NCI-H187 treated with DMSO at 0.1 percent for 48 hours (cell line): ENCODE measurements at places on chromosomes 2 and 18.

DNA sequence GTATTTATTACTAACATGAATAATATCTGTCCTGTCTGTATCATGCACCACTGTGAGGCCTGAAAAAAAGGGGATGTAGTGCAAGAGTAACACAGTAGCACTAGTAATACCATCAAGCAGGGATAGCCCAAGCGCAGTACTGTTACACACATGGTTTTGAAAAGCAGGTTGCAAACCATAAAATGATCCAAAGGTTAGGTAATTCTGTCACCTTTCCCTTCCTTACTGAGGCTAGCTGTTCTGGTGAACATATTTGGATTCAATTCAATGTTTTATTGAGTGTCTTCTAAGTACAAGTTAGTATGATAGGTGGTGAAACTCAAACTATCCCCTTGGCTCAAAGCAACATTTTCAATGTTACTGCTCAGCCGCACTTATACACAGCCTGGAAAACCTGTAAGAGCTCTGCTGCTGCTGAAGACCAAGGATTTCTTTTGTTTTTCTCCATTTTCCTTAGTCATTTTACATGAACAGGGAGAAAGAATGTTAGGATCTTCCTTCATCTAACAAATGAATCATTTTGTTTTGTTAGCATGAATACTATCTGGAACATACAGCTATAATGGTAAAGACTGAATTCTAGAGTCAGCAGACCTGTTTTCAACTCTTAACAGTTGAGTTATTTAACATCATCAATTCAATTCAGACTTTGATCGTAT lies 102.5 kb upstream of the ITPRID2 start:
- no peak for DNase-seq

- DNase-seq: no peak
Measured at GRCh38 chr2:54561010-54561409, 104.9 kb downstream of the SPTBN1 start.

GRCh38 chr2:225104321-225104720 lies 62.1 kb upstream of the DOCK10 start:
- no peak for DNase-seq

GRCh38 chr18:23077493-23078256 lies 57.6 kb upstream of the CABLES1 start:
- no peak for DNase-seq

- DNase-seq: no peak
Measured at GRCh38 chr2:207012461-207012860, 73.1 kb downstream of the CPO start.

GRCh38 chr2:241924909-241925250 lies 55.4 kb downstream of the RTP5 start:
- no peak for DNase-seq

DNA sequence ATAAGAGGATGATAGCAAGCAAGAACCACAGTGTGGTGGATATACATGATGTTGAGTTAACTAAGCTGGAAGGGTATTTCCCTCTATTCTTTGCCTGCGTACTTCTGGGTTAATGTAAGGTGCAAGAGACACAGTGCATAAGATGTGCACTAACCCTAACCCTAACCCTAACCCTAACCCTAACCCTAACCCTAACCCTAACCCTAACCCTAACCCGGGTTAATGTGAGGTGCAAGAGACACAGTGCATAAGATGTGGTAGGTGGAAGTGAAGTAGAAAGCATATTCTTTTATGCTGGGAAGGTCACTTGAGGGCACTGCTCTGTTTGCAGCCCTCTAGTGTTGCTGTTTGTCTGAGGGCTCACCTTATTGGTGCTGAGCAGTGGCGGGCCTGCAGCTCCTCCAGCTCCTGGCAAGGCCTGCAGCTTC lies 181.5 kb upstream of the ITGA4 start:
- DNase-seq: no peak

DNA sequence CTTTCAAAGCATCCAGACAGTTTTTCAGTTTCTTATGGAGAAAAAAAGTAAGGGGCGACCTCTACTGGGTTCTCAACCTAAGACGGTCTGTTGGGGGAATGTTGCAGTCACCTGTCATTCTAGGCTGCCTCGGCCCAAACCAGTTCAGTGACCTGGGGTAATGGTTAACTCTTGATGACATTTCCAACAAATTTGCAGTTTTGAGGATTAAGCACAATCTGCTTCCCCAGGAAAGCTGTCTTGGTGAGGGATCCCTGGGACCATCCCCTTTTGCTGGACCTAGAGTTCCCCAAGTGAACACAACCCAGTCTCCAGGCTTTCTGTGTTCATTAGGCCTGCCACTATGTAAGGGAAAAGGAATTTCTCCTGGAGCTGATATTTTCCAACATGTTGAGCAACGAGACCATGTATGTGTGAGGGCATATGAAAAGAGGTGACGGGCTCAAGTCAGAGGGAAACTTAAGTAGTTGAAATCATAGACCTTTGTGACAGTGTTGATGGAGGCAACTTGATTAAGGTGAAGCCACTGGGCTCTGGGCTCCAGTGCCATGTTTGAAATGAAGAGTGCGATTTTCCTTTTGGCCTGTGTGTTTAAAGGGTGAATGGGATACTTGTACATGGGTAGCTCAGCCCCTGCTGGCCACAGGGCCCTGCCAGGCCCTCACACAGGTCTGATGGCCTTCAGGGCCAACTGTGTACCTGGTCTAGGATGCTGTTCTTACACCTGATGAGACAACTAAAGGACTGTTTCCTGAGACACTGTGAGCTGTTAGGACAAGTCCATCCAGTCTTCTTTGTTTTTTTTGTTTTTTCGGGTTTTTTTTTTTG lies 27.0 kb downstream of the FOSL2 start:
- DNase-seq: no peak

- DNase-seq: no peak
Measured at GRCh38 chr2:241730671-241731293, 3.6 kb upstream of the D2HGDH start.

DNA sequence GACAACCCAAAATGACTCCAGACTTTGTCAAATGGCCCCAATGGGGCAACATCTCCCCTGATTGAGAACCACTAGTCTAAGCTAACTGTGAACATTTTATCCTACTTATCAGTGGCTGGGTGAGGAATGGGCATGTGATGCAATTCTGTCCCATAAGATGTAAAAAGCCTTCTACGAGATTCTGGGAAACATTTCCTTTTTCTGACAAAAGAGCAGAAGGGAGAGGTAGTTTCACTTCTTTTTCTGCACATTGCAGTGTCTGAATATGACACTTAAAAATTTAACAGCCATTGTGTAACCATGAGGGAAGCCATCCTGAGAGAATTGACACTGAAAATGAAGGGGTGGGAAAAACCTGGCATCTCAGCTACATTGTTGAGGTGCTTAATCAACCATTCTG lies 17.3 kb upstream of the MARCHF4 start:
- DNase-seq: no peak

DNA sequence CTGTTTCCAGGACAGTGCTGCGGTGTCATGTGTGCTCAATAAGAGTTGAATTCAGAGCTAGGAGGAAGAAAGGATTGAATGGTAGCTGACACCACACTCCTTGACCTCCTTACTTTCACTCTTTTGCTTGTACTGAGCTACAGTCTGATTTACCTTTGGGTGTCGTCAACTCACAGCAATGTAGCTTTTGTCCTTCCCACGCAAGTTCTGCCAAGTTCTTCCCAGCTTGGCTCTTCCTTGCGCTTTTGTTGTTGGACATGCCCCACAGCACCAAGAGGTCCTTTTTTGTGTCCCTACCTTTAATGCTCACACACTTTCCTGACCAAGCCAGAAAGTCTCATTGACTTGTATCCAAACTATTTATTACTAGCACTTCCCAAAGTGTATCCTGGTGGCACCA lies 38.3 kb upstream of the ITGB6 start:
- DNase-seq: no peak

GRCh38 chr2:201779901-201780673 lies 646 bp downstream of the ALS2 start:
- DNase-seq: no peak

DNA sequence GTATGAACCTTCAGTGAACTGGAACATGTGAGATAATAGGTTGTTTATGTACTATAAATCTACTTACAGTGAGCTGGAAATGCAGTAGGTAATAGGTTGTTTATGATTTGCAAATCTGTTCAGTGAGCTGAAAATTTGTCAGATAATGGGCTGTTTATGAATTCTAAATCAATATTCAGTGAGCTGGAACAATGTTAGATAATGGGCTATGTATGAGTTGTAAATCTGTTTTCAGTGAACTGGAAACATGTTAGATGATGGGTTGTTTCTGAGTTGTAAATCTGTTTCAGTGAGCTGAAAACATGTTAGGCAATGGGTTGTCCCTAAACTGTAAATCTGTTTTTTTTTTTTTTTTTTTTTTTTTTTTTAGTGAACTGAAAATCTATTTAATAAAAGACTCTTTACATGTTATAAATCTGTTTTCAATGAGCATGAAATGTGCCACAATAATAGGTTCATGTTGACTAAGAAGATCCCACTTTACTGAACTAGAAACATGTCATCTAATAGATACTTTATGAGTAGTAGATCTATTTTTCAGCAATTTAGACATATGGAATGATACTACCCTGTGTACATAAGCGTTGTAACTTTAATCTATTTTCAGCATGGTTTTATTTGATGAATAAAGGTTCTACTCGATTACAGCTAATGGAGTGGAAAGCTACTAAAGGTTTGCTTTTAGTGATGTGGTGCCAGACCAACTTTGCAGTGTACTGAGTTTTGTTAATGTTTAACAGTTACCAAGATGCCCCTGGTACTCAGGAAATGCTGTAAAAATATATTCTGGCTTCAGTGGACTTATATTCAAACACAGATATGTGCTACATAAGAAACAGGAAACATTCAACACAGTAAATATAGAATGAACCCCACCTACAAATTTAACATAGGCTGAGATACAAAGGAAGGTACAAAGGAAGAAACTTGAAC lies 1471.8 kb downstream of the LRP1B start:
- no peak for DNase-seq

- no peak for DNase-seq
Measured at GRCh38 chr18:3603421-3604234, 153.7 kb downstream of the TGIF1 start.

- DNase-seq: no peak
Measured at GRCh38 chr18:49769047-49769728, 44.1 kb downstream of the ACAA2 start.

DNA sequence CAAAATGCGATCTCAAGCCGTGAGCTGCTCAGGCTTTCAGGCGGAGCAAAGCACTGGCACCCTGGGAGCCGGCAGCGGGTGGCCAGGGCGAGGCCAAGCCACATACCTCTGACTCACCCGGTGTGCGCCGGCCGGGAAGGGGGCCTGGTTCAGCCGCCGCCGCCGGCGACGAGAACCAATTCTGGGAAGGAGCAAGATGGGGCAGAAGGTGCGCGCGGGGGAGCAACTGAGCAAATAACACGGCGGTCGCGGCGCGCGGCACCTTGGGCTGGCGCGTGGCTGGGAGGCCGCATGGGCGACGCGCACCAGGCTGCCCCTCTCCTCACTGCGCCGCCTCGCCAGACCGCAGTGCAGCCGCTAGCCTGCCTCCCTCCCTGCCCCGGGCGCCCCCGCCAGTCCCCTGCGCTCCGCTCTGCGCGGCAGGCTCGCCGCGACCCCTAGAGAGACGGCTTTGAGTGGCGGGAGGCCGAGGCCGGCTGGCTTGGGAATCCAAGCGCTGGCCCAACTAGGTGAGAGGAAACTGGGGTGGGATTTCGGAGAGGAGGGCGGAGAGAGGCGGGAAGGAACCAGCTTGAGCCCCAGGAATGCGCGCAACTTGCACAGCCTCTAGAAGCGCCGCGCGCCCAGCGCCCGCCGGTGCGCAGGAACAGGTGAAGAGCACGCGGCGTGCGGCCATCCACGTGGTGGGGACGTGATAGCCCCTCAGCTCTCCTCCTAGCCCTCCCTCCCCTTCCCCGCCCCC lies 3.2 kb downstream of the NRP2 start:
- DNase-seq: no peak

GRCh38 chr2:217223222-217223930 lies 363.5 kb upstream of the TNP1 start:
- no peak for DNase-seq

DNA sequence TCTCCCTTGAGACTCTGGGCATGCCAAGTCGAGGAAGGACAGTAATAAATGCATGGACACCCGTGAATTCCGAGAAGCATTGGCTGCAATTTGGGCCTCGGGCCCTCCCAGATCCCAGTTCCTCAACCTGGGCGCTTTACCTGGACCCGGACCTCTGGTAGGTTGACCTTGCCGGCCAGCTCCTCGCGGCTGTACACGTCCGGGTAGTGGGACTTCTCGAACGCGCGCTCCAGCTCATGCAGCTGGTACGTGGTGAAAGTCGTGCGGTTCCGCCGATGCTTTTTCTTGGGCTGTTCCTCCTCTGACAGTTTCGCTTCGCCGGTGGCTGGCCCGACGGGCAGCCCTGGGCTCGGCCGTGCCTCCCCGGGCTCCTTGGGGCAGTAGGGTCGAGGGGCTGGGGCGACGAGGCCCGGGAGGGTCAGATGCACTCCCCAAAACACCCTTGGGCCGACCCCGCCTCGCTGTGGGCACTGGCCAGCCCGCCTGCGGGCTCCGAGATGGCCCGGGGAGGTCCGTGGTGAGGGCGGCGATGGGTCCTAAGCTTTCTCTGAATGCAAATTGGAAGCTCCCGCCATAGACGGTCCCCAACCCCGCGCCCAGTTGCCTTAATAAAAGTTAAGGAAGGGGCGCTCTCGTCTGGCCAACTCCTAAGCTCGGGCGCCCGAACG lies 899 bp downstream of the RAX start:
- DNase-seq: no peak

GRCh38 chr2:57906152-57906732 lies 140.4 kb upstream of the VRK2 start:
- DNase-seq: no peak

- DNase-seq: no peak
Measured at GRCh38 chr2:23912054-23912453, 14.9 kb downstream of the ATAD2B start.

DNA sequence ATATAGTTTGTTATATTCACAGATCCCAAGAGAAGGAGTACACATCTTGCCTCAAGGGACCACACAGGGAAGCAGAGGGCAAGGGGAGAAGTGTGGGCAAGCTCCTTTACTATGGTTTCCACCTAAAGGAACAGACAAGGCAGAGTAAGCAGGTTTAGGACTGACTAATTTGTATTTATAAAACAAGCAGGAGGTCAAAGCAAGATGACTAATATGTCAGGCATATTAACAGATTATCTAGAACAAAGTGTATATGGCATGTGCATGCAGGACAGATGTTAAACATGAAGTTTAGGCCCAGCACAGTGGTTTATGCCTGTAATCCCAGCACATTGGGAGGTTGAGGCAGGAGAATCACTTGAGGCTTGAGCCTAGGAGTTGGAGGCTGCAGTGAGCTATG lies 3.7 kb upstream of the LRP2 start:
- DNase-seq: no peak

DNA sequence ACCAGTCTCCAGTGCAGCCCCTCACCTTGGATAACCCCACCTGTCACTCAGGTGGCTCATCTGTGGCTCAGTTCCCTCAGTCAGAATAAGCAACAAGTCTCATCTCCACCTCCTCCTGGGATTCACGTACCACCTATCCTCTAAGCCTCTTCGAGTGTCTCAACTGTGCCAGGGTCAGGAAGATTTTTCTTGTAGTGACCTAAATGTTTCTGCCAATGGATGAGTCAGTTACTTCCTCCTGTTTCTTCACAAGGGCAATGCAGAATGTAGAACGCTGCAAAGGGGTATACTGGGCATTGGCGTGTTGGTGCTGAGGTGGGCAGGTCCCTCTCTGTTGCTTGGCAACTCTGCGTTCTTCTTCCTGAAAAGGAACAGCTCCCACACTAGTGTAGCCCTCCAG lies 213.3 kb upstream of the CXCR4 start:
- no peak for DNase-seq
